ENCODE measurements at places on chromosomes 6 and 20.
A peak's percentile ranks its signal among the peaks of the same experiment; 100 is the strongest.

GRCh38 chr6:106694343-106694742 lies 65.0 kb downstream of the QRSL1 start:
- no peak for DNase-seq

- no peak for DNase-seq
These were observed 6.3 kb downstream of the CCR6 start for GRCh38 chr6:167129159-167129558.

- no peak for DNase-seq
These were observed 39.6 kb downstream of the SLX4IP start for GRCh38 chr20:10474606-10475184.

DNA sequence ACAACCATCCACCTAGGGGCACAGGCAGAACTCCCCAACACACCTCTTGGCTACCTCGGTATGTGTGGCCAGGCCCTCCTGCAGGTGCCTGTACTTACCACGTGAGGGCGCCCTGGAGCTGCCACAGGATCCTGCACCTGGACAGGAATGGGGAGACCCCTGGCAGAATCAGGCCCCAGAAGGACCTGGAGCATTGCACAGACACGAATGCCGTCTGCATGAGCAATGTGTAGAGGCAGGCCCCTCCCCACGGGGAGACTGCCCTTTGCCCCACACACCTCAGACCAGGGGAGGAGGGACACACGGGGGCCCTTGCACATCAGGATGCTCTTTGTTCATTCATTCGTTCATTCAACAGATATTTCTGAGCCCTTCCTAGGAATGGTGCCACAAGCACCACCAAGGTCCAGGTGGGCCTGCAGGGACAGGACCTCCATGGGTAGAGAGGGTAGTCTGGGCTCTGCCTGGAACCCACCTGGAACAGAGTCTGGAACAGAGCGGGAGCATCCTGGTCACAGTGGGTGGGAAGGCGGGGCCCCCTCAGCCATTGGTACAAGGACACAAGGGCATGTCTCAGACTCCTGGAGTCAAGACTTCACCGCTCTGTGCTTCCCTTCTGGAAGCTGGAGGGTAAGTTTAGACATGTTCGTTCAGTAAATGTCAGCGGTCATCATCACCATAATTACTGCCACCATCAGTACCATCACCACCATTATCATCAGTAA lies 32.3 kb downstream of the YTHDF1 start:
- peak; percentile 50 for DNase-seq

GRCh38 chr6:40845553-40845952 lies 193.5 kb downstream of the UNC5CL start:
- DNase-seq: peak; percentile 5

DNA sequence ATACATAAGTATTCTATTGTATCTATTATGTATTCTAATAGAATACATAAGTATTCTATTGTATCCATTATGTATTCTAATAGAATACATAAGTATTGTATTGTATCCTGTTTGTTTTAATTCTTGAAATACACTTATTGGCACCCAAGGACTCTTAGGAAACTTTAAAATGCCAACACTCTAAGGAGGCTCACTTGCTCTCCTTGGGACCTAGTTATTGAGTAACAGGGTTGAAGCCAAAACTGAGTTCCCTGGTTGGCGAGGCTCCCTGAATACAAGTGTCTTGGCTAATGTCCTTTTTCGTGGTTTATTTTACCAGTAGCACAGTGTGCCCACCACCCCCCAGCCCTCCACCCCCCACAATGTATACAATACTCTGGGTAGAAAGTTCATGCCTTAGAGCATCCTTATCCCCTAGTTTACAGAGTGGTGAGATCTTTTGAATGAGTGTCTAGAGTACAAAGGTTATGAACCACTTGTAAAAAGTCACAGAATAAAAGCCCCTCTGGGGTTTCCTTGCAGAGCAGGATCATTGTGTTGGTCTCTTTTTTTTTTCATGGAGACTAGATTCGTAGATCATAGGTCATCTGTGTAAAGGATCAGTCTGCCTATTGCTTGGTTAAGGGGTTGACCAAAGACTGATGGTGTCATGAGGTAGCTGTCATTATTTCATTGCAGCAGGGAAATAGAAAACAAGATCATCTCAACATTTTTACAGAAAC lies 32.5 kb upstream of the PRDM1 start:
- no peak for DNase-seq

DNA sequence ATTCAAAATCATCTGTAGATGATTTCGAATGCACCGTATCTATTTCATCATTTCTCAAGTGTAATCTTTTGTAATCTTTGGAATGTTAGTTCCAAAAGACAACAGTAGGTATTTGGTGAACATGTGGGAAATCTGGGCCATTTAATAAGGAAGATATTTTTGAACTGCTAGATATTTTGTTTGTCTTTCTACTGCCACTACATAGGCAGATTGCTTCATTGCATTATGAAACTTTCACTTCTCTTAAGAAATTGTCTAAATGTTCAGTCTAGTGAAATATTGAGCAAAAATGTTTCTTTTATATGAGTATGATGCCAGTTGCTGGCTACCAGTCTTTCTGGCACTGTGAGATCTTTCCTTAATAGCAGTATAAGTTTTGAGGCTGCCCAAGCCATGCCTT lies 527.8 kb upstream of the RNF217 start:
- no peak for DNase-seq

GRCh38 chr6:48928937-48929336 lies 534.1 kb downstream of the MMUT start:
- DNase-seq: no peak

- DNase-seq: peak; percentile 25
These were observed 111.9 kb downstream of the TBC1D7 start for GRCh38 chr6:13216236-13217014.

- no peak for DNase-seq
These were observed 28.6 kb upstream of the LAMP5 start for GRCh38 chr20:9485614-9486340.

DNA sequence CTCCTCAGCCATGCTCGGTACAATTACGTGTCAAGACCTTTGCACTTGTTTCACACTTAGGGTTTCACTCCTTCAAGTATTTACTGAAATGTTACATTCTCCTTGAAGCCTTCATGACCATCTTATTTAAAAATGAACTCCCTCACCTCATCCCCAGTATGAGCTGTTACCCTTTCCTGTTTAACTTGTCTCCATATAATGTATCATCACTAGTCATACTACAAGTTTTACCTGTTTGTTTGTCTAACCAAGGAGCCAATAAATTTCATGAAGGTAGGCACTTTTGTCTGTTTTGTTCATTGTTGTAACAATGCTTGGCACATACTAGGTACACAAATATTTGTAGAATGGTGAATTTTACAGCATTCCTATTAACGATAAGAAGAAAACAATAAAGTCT lies 46.1 kb upstream of the MTRF1L start:
- DNase-seq: no peak

- no peak for DNase-seq
These were observed 16.9 kb upstream of the PHIP start for GRCh38 chr6:79094938-79095337.

DNA sequence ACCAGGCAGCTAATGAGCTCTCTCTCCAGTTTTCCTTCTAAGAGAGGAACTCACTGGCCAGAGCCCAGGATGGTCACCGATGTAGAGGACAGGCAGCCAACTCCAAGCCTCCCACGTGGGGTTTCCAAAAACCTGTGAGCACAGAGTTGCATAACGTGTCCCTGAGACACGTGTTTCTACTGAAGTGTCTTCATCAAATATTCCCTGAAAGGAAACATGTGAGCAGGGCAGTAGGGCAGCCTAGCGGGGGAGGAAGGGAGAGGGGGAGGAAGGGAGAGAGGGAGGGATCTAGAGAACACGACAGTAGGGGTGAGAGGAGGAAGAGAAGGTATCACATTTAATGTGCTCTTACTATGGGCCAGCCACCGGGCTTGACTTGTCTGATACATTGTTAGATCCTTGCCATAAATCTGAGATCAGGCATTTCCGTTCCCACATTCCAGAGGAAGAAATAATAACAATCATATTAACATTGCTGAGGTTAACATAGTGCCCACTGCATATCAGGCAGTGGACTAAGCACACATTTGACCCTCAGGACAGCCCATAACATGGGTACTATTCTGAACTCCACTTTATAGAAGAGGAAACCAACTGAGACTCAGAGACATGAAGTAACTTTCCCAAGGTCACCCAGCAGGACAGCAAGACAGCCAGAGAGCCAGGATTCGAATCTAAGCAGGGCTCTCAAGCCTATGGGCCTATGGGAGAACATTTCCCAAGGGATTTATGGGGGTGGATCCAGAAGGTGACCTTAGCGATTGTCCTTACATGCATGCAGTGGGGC lies 4.5 kb upstream of the SYS1 start:
- no peak for DNase-seq

DNA sequence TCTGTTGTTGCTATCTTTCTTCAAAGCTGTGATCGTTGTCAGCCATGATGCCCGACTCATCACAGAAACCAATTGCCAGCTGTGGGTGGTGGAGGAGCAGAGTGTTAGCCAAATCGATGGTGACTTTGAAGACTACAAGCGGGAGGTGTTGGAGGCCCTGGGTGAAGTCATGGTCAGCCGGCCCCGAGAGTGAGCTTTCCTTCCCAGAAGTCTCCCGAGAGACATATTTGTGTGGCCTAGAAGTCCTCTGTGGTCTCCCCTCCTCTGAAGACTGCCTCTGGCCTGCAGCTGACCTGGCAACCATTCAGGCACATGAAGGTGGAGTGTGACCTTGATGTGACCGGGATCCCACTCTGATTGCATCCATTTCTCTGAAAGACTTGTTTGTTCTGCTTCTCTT lies 19.3 kb downstream of the ABCF1 start:
- DNase-seq: no peak

DNA sequence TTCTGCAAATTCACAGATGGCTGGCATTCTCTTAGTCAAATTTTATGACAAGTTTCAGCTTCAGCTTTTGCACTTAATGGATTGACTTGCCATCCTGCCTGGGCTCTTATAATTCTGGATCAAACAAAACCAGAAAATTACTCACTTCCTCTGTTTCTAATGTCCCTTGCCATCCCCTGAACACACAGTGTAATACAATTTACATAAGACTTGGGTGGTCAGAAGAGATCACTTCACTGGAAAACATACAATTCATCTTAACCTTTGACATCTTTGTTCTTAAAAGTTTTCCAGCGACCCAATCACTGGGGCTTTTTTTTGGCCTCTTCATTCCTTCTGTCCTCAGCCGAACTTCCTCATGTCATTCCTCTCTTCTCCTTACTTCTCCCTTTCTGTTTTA lies 199.0 kb downstream of the ARHGAP18 start:
- no peak for DNase-seq

DNA sequence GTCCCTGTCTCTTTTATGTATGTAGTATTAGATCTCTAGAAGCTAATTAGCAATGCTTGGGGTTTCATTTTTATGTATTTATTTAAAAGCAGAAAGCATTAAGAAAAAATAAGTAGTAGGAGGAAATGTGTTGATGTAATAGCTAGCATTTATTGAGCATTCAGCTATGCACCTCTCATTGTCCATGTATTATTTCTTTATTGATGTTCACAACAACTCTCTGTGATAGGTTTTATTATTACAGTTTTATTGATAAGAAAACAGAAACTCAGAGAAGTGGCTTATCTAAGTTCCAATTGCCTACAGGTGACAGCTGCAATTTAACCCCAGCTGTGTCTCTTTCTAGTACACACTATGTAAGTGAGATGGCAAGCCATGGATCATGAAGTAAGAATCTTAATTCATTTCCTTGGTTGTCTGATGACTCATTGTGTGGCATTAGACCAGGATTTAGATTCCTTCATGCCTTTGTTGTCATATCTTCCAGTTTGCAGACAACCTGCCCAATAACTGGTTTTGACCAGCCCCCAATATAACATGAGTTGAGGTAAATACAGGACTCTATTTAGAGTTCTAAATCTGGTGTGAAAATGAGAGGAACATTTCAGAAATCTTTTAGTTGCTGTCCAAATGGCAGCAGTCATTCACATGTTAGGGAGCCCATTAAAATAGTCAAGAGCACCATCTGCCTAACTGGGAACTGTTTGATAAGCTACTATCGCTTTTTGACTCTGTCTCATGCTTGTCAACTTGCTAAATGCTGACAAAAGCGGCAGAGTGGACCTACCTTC lies 170.8 kb upstream of the PHACTR1 start:
- DNase-seq: no peak

- DNase-seq: no peak
These were observed 74.9 kb upstream of the SMLR1 start for GRCh38 chr6:130752267-130752666.

- no peak for DNase-seq
These were observed 220.6 kb upstream of the UFL1 start for GRCh38 chr6:96301023-96301422.

DNA sequence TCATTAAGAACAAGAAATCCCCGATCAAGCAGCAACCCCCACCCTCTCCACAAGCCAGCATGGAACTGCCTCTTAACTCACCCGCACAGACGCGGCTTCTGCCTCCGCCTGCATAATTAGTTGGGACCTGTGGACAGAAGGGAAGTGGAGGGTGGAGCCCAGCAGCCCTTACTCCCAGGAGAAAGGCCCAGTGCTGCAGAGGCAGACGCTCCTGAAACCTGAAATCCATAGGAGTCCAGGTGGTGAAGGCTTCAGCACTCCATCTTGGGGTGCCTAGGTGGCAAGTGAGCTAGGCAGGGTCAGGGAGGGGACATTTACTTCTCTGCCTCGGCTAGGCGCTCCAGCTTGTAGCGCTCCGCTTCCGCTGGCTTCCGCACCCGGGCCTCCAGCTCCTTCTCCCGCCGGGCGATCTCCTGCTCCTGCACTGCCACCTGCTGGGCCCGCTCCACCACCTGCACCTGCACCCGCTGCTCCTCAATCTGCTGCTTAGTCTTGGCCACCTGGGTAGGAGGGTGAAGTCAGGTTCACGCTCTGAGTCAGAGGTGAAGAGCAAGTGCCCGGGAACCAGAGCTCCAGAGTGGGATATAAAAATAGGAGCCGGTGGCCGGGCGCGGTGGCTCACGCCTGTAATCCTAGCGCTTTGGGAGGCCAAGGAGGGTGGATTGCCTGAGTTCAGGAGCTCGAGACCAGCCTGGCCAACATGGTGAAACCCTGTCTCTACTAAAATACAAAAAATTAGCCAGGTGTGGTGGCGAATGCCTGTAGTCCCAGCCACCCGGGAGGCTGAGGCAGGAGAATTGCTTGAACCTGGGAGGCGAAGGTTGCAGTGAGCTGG lies 10.7 kb downstream of the TUBB start:
- peak; percentile 84 for DNase-seq

DNA sequence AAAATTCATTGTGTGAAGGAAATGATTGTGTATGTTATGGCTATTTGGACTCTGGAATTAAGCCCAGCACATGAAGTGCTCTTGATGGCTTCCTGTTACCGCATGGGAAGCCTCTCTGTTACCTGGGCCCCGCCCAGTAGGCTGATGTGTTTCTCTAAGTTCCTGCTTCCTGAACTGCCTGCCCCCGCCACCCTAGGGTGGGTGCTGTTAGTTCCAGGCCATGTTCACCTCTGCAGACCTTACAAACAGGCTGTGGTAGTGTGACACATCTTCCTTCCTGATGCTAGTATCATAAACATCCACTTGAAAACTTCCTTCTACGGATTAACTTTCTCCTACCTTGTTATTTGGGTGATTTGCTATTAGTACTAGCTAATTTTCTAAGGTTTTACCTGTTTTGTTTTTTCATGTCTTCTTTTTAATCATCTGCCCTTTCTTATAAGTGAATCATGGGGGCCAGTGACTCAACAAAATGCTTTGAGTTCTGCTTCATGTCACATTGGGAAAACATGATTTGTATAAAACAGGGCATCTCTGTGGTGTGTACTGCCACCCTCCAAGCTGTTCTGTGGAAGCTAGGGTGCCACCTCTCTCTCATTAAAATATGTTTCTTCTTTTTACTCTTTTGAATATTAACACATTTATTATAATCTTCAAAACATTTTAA lies 40.6 kb downstream of the SH3BGRL2 start:
- peak; percentile 38 for DNase-seq
